ENCODE measurements at places on chromosomes 12 and 14.
A peak's percentile ranks its signal among the peaks of the same experiment; 100 is the strongest.

DNA sequence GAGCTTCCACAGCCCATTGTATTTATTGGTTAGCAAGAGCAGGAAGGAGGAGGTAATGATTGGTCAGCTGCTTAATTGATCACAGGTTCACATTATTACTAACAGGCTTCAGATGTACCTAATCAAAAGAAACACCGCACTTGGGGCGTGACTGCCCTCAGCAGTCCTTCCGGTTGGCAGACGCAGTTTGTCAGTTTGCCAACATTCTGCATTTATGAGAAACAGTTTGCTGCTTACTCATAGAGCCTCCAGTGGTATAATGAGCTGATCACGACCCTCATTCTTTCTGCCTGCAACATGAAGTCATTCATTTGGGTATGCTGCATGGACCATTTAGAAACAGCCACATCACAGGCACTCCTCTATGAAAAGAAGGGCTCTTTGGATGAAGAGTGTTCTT, 42.5 kb upstream of the PPM1H start:
- no peak for DNase-seq

- no peak for DNase-seq
These were observed 18.4 kb downstream of the HDAC7 start for GRCh38 chr12:47801170-47801903.

- DNase-seq, result no peak
These were observed 92.0 kb downstream of the ITPR2 start for GRCh38 chr12:26740991-26741390.

- peak; percentile 77 for DNase-seq
These were observed 735 bp downstream of the ASPG start for GRCh38 chr14:104086210-104086660.
